D721Med (cell line): ENCODE measurements at places on chromosomes 2 and 18.

DNA sequence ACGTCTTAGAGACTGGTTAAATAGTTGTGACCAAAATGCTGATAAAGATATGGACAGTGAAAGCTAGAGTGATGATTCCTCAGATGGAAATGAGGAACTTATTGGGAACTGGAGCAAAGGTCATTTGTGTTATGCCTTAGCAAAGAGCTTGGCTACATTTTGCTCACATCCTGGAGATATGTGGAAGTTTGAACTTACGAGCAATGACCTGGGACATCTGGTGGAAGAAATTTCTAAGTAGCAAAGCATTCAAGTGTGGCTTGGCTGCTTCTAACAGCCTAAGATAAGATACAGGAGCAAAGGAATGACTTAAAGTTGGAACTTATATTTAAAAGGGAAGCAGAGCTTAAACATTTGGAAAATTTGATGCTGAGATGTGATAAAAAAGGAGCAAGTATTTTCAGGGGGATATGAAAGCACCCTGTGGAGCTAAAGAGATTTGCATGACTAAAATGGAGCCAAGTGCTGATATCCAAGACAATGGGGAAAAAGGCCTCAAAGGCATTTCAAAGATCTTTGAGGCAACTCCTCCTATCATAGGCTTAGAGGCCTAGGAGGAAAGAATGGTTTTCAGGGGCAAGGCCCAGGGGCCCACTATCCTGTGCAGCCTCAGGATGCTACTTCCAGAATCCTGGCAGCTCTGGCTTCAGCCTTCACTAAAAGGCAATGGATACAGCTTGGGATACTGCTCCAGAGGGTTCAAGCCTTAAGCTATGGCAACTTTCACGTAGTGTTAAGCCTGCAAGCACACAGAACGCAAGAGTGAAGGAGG, 124.1 kb upstream of the KLHL14 start:
- DNase-seq = no peak

DNA sequence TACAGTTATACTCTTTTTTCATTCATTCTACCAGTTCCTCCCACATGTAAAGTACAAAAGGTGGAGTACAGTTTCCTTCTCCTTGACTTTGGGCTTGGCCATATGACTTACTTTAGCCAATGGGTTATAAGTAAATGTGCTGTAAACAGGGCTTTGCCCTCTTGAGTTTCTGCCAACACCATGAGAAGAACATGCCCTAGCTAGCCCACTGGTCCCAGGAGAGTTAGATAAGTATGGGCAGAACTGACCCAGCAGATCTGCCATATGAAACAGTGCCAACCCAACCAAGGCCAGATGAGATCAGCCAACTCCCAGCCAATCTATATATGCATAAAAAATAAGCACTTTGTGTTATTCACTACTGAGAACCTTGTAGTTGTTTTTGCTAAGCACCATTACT, 25.5 kb downstream of the ZC3H8 start:
- no peak for DNase-seq

GRCh38 chr2:52035391-52035790, 1003.5 kb upstream of the NRXN1 start:
- DNase-seq = no peak

- DNase-seq = no peak
These were observed 104.2 kb downstream of the ZNF521 start for GRCh38 chr18:25247725-25248124.

DNA sequence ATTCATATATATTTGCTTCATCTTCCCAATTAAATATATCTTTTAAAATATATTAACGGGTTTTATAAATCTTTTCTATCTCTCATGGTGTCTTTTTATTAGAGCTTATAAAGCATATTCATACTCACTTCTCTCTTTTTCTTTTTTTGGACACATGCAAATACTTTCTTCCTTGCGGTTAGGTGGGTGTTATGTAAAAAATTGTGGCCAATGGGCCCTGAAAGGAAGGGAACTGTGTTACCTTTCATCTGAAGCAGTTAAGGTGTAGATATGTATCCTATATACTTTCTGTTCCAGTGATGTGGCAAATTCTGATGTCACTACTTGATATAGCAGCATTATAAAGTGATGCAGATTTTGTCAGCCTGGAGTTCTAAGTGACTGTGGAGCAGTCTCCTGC, 714.5 kb downstream of the PLCL1 start:
- DNase-seq = no peak

DNA sequence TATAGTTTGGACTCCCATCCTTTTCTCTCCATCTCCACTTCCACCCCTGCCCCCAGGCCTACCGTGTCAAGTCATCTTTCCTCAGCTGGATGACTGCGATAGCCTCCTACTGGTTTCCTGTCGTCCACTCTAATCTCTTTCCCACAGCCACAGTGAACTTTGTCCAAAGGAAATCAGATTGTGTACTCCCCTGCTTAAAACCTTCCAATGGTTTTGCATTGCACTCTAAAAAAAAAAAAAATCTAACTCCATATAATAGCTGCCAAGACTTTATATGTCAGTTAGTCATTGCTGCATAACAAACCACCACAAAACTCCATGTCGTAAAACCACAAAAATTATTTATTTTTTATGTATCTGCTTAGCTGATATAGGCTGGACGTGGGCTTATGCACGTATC, 160.2 kb upstream of the CCDC68 start:
- DNase-seq = no peak

DNA sequence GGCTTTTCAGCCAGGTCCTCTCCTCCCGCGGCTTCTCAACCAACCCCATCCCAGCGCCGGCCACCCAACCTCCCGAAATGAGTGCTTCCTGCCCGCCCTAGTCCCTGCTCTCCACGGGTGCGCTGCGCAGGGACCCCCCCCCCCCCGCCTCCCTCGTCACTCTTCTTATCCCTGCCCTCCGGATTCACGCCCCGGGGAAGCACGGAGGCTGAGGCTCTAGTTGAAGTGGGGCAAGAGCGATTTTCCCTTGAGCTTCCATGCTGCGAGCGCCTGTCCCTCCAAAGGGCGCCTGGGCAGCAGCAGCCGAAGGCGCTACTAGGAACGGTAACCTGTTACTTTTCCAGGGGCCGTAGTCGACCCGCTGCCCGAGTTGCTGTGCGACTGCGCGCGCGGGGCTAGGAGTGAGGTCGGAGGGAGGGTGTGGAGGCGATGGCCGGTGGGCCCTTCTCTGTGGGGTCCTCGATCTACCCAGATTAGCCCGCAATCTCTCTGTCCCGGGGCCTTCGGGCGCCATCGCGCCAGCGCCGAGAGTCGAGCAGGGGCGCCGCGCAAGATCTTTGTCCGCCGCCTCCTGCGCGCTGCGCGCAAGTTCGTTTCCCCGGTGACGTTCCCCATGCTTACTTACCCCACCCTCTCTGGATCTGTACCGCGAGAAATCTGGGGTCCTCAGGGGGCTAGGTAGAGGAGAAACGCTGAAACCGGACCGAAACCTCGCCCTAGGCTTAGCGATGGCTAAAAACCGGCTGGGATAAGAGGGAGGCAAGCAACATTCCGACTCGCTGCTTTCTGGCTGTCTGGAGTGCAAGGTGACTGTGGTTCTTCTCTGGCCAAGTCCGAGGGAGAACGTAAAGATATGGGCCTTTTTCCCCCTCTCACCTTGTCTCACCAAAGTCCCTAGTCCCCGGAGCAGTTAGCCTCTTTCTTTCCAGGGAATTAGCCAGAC, 677 bp downstream of the GAD1 start:
- DNase-seq = no peak

DNA sequence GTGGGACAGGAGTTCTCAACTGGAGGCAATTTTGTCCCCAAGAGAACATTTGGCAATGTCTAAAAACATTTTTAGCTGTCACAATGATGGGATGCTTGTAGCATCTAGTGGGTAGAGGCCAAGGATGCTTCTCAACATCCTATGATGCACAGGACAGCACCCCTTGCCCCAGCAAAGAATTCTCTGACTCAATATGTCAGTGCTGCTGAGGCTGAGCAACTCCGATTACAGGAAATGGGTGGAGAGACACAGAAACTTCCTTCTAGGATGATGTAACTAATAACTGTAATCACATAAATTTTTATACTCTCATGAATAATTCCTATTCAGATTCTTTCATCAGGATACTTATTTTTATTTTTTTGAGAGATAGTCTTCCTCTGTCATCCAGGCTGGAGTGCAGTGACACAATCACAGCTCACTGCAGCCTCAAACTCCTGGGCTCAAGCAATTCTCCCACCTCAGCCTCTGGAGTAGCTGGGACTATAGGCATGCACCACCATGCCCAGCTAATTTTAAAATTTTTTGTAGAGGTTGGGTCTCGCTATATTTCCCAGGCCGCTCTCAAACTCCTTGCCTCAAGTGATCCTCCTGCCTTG, 120.3 kb upstream of the ACAA2 start:
- DNase-seq = no peak

- no peak for DNase-seq
These were observed 1.4 kb downstream of the ASB3 start for GRCh38 chr2:53785366-53785765.
